IMR-90 (cell line): ENCODE measurements at places on chromosomes 3 and 15. TPM values are rescaled to one million over a fixed set of nuclear protein-coding genes. Genes with fewer than 3 reads are reported as not detected.

The NISCH gene
- 34.2 and 36.9 TPM in 2 replicates for total RNA-seq

The TRPM1 gene
- 0.28 TPM in 1 of 2 replicates, not detected in the other for total RNA-seq

The CIB2 gene
- 2.2 and 2.5 TPM in 2 replicates for total RNA-seq

- no peak for DNase-seq
These were observed 10.5 kb downstream of the NUTM1 start for GRCh38 chr15:34353627-34354026.

GRCh38 chr3:64798316-64798715, 110.5 kb upstream of the ADAMTS9 start:
- DNase-seq = no peak

DNA sequence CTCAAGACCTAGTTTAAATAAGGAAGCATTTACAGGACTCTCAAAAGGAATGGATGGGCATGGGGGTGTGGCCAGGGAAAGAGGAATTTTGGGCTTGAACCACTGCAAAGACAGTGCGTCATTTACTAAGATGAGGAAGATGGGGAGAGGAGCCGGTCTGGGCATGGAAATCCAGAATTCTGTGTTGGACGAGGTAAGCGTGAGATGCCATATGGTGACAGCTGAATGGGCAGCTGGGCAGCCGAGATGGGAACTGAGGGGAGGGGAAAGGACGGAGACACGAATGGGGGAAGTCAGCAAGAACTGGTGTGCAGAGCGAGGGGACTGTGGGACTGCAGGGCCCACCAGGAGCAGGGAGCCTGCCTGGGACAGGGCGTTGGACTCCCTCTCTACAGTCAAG, 24.2 kb downstream of the TMEM44 start:
- DNase-seq = no peak

DNA sequence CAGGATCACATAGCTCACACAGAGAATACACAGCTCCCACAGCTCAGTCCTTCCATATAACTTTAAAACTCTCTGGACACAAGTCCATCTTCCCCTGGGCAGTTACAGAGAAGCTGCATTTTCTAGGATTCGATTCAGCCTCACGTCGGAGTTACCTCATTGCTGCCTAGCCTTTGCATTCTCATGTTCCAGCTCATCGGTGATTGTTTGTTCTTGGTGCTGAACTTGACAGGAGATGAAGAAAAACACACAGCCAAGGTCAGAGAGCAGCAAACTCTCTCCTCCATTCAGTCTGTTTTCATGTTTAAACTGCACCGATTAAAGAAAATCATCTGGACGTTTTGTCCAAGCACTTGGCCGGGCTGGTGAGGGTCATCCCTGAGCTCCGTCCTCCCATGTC, 375.5 kb upstream of the CFAP20DC start:
- peak; percentile 97 for DNase-seq

DNA sequence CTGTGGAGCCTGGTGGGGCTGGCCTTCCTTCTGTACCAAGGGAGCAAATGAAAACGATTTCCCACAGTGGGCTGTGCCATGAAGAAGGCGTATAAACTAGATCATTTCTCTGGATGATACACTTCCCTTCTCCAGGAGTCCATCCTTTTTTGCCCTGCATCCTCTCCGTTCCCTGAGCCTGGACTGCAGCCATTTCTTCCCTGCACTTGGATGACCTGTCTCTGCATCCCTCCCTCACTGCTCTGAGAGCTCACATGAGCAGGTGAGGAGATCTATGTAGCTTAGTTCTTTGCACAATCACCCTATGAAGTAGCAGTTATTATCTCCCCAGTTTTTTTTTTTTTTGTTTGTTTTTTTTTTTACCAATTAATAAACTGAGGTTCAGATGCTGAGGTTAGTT, 46.7 kb downstream of the IQSEC1 start:
- no peak for DNase-seq
